ENCODE measurements at places on chromosomes 1 and 21.

GRCh38 chr1:3241673-3242407 lies 172.8 kb downstream of the PRDM16 start:
- DNase-seq: no peak

- DNase-seq: peak; percentile 12
These were observed 44.6 kb downstream of the NIBAN1 start for GRCh38 chr1:184929711-184930202.

DNA sequence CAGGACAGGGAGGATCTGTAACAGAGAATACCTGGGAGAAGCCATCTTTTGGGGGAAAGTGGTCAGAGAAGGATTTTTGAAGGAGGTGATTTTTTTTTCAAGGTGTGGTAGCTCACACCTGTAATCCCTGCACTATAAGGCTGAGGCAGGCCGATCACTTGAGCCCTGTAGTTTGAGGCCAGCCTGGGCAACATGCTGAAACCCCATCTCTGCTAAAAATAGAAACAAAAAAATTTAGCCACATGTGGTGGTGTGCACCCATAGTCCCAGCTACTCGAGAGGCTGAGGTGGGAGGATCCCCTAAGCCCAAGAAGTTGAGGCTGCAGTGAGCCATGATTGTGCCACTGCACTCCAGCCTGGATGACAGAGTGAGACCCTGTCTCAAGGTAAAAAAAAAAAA lies 67.4 kb upstream of the ARTN start:
- DNase-seq: no peak

DNA sequence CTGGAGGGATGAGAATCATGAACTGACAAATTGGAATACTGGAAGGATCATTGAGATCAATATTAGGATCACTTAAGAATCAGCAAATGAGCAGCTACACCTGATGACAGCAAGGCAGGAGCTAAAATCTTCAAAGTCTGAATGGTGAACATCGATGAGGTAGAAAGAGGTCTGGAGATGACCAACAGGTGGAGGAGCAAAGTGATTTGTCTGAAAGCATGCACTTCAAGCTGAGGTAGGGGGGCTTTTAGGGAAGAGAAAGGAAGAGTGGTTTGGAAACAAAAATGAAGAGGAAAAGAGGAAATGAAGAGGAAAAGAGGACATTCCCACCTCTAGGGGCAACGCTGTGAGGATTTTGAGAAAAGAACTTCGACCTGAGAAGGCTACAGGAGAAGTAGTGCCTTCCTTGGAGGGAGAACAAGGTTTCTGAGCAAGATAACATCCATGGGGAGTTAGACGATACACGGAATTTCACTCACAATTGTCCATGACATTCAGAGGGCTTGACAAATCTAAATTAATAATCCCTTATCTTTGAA lies 79.0 kb downstream of the APP start:
- no peak for DNase-seq

GRCh38 chr1:213089924-213090677 lies 39.1 kb downstream of the RPS6KC1 start:
- no peak for DNase-seq

DNA sequence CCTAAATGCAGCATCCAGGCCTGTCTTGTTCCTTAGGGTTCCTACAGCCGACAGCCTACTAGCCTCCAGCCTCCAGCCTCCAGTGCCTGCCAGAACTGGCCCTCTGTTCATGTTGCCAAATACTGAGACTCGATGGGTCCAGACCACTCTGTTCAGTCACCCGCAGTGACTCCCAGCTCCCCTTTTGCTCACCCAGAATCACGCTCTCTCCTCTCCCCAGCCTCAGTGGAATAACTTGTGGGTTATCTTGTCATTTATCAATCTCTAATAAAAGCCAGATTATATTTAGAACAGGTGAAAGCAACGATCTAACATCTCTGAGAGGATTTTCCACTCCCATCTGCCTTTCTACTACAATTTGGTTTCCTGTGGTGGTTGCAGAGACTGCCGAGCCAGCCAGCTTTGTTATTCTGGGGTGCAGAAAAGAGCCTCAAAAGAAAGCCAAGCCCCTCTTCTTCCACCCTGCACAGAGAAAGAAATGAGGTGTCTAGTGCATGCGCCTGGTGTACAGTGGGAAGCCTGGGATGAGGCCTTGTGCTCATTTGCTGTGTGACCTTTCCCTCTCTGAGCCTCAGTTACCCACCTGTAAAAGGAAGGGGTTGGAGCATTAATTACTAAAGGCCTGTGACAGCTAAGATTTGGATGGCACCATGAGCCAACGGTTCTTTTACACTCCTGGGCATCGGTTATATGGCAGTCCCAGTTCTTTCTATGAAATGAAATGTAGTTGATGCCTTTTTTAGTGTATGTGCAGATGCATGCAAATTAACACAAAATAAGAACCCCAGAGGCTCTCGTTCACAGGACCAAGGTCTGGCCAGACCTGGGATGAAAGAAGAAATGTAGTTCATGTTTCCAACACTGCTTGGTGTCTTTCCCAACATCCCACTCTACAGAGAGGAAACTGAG lies 42.9 kb upstream of the ID3 start:
- no peak for DNase-seq

DNA sequence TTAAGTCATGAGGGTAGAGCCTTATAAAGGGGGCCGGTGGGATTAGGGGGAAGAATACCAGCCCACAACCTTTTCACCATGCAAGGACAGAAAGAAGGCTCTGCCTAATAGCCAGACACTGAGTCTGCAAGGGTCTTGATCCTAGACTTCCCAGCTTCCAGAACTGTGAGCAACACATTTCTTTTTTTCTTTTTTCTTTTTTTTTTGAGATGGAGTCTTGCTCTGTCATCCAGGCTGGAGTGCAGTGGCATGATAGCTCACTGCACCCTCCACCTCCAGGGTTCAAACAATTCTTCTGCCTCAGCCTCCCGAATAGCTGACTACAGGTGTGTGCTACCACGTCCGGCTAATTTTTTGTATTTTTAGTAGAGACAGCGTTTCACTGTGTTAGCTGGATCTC lies 1.7 kb upstream of the ARL8A start:
- DNase-seq: no peak

DNA sequence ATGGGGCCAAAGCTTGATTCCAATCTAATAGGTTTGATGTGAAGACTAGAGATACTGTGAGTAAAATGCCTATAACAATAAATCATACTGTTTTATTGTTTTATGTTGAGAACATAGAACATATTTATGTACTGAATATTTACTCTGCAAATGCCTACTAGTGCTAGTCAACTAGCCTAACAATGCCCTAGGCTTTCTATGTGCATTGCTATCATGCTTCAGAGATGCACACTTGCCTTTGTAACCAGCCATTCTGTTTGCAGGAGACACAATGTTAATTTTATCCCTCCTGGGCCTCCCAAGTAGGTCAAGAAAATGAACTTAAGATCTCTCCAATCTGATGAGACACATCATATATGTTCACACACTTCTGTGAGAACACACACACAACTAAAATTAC lies 530.8 kb upstream of the BEND5 start:
- no peak for DNase-seq

- no peak for DNase-seq
These were observed 1.1 kb upstream of the DNAJC28 start for GRCh38 chr21:33492571-33492970.

GRCh38 chr1:213474054-213474453 lies 423.0 kb downstream of the RPS6KC1 start:
- no peak for DNase-seq

- DNase-seq: no peak
These were observed 107.0 kb upstream of the IRF2BP2 start for GRCh38 chr1:234716908-234717375.

- DNase-seq: no peak
These were observed 14.5 kb downstream of the DUSP10 start for GRCh38 chr1:221727146-221728036.

DNA sequence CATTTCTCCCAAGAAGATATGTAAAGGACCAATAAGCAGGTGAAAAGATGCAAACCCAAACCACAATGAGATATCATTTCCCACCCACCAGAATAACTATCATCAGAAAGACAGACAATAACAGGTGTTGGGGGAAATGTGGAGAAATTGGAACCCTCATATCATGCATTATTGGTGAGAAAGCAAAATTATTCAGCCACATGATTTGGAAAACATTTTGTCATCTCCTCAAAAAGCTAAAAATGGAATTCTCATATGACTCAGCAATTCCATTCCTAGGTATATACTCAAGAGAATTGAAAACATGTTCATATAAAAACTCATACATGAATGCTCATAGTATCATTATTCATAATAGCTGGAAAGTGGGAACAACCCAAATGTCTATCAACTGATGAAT lies 25.1 kb upstream of the RNF186 start:
- DNase-seq: no peak

DNA sequence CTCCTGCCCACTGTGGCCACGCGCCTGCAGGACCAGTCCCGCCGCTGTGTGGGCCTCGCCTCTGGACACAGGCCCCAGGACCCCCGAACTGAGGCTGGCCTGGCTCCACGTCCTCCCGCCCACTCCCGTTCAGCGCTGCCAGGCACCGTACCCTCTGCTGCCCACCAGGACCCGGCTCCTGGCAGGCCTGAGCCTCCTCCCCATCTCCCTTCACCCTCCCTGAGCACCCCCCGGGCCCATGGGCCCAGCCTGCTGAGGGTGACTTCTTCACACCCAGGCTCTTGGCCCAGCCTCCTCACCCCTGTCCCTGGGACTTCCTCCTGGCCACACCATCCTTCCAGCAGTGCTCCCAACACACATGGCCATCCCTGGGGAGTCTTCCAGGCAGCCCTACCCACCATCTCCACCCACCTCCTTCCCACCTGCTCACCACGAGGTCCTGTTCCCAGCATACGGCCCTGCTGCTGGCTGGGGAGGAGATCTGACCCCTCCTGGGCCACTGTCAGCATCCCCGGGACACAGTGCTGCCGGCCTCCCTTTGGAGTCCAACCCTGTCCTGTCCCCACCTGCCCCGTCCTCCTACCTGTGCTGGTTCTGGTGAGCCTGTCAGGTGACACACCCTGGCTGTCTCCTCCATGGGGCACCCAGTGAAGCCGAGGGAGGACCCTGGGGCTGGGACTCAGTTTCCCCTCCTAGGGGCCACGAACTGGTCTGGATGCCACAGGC lies 53.7 kb downstream of the SLX9 start:
- DNase-seq: no peak

DNA sequence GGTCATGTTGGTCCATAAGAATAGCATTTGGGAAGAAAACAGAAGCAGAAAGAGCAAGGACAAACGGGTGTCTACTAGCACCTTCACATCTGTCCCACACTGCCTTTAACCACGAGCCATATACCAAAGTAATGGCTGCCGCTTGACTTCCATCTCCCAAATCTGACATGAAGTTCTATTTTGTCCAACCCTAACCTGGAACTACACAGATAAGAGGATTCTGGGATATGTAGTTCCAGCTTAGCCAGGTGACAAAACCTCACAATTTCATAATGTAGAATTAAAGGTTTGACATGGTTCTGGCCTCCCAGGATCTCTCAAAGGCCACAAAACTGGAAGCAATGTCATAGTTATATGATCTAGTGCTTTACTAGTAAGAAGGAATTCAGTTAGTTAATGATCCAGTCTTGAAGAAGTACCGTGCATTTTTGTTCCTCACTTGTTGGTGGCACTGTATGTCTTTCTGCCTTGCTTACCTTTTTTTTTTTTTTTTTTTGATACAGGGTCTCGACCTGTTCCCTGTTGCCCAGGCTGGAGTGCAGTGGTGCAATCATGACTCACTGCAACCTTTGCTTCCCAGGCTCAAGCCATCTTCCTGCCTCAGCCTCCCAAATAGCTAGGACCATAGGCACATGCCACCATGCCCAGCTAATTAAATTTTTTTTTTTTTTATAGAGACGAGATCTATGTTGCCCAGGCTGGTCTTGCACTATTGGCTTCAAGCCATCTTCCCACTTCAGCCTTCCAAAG lies 17.5 kb downstream of the PTGFRN start:
- DNase-seq: no peak

- no peak for DNase-seq
These were observed 1857.4 kb downstream of the NCAM2 start for GRCh38 chr21:22855581-22855980.

DNA sequence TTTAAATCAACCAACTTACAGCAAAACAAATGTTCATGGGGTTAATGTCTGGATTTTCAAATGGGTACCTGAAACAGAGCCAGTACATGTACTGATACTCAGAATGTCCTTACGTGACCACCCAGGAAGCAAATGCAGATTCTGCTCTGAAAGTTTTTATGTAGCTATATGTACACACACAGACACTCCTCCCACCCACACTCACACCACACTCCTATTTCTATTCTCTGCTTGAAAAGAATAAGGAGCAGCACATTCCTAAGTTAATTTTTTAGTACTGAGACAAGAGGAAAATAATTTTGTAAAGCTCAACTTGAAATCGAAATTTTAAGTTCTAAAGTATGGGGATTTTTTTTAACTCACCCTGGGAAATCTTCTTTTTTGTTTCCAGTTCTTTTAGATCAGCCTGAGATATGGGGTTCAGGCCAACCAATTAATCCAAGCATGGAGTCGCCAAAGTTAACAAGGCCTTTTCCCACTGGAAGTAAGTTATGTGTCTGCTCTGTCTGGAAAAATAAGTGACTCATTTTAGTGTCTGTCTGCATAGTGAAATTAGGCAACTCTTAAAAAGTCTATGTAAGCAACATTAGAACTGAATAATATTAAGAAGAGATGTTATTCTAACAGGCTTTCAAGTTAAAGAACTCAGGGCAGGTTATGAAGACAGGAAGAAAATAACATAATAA lies 75.5 kb upstream of the DYNLT5 start:
- DNase-seq: no peak

DNA sequence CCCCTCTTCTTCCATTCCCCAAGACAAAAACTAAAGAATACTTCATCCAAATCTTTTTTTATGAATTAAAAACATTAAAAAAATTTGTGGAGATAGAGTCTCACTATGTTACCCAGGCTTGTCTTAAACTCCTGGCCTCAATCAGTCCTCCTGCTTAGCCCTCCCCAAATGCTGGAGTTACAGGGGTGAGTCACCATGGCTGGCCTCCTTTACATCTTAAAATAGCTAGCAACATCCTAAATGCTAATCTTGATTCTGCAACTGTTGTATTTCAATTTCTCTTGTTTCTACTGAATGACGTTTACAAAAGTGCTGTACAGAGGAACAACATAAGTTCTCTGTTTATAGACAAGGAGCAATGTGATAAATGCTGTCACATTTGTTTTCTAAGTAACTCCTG lies 483.5 kb downstream of the ADGRL2 start:
- DNase-seq: no peak

DNA sequence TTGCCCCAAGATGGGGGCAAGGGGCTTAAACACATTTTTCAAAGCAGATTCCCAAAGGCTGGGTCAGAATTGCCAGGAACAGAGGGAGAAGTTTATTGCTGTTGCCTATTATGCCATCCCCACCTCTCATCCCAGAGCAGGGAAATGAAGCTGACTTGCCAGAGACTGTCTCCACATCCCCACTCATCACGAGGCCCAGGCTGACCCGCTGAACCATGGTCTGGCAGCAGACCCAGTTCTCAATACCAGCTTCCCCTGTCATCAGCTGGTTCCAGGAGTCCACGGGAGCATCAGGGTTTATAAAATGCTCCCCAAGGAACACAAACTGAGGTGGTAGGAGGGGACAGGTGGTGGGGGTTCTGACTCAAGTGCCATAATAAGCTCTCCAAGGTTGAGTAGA lies 605.9 kb downstream of the NPHP4 start:
- no peak for DNase-seq

- DNase-seq: no peak
These were observed 87.1 kb upstream of the COL6A1 start for GRCh38 chr21:45894450-45894825.

Data from LoVo (cell line).